Esophagus squamous epithelium (tissue), 5 donors: ENCODE measurements at places on chromosomes 3 and 15. TPM values are rescaled to one million over a fixed set of nuclear protein-coding genes. Genes with fewer than 3 reads are reported as not detected.

The OCA2 gene
- 1.7 TPM for total RNA-seq

The ATOSA gene
- 45.4 TPM for total RNA-seq

The GOLGA6D gene
- total RNA-seq, result not detected

The DNAH1 gene
- total RNA-seq, result 2.2 TPM

The SNX22 gene
- total RNA-seq, result not detected

The POC1A gene
- total RNA-seq, result 2.7 TPM

The GALNT15 gene
- total RNA-seq, result 4.6 TPM

The CHRFAM7A gene
- not detected for total RNA-seq

The CCDC191 gene
- 1.0 TPM for total RNA-seq

The PDE8A gene
- total RNA-seq, result 18.4 TPM

The TMED3 gene
- total RNA-seq, result 111 TPM
